ENCODE measurements at places on chromosomes 4 and X.

- DNase-seq = no peak
These were observed 757 bp upstream of the SRPK3 start for GRCh38 chrX:153779891-153780677.

DNA sequence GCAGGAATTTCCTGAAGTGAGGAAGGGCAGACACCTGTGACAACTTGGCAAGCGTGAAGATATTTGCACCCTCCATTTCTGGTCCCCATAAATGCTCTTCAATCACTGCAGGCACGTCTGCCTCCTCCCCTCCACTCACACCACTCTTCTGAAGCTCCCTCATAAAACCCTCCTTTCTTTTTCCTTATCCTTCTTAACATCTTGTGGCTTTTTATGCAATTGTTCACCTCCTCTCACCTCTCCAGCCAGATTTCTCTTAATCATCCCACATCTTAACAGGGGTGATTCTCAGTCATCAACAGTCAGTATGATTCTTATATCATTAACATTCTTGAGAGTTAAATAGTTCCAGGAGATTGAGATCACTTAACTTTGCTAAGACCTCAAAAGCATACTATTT is 277.4 kb downstream of the SPRY1 start:
- DNase-seq = no peak

- DNase-seq = no peak
These were observed 349.5 kb upstream of the EDA2R start for GRCh38 chrX:66988331-66988730.

DNA sequence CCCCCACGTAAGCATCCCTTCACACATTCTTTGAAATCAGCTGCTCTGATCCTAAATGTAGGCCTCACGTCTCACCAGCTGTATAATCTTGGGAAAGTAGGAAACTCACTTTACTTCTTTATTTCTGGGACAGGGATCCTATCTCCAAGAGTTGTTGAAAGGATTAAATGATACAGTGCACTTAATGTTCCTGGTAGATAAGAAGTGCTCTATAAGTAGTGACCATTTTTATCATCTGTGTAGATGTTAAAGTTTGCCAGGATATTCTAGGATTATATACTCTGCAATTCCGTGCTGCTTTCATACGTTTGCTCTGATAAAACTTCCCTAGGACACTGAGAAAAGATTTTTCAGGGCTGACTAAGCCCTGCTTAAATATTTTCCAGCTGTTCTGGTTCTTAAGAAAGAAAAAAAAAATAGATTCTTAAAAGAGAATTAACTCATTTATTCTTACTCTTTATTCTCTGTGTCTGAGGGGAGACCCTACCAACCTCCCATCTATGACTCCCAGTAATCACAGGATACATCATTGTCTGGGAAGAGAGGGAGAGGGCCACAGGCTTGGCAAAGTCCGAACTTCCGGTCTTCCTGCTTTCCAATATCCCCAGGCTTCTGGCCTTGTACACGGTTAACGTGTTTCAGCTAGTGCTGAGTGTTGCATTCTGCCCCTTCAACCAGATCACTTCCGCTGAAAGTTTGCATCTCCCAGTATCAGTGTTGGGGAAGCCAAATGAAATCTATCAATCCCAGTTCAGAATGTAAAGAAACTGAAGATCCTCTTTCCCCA is 269.2 kb downstream of the TRIML1 start:
- no peak for DNase-seq

DNA sequence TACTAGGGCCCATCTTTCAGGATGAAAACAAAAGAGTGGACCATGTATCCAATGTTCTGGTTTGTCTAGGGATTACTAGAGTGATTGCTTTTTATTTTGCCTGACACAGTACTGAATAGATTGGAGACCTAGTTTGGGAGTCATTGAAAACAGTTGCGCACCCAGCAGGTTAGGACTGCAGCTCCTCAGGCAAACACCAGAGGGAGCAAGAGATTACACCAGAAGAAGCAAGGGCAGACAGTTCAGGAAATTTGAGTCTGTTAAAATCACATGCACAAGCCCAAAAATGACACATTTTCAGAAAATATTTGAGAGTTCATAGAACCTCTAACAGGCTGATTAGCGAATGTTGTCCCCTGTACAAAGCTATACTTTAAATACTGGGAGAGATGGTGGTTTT is 55.6 kb downstream of the CYLC1 start:
- DNase-seq = no peak

DNA sequence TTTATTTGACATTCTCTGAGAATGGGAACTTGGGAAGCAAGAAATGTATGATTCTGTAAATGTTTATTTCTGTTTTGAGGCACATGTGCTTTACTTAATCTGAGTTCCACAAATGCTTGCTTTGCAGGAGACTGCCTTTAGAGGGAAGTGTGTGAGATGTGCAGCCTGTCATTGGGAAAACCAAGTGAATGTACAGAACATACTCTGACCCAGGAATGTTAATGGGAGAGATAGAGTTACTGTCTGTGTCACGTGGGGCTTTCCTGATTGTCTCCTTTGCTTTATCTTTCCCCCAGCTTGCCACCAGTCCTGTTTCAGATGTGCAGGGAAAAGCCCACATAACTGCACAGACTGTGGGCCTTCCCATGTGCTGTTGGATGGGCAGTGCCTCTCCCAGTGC is 218.6 kb upstream of the ANXA3 start:
- no peak for DNase-seq

GRCh38 chrX:118115953-118116712 is 477 bp downstream of the KLHL13 start:
- DNase-seq = no peak

DNA sequence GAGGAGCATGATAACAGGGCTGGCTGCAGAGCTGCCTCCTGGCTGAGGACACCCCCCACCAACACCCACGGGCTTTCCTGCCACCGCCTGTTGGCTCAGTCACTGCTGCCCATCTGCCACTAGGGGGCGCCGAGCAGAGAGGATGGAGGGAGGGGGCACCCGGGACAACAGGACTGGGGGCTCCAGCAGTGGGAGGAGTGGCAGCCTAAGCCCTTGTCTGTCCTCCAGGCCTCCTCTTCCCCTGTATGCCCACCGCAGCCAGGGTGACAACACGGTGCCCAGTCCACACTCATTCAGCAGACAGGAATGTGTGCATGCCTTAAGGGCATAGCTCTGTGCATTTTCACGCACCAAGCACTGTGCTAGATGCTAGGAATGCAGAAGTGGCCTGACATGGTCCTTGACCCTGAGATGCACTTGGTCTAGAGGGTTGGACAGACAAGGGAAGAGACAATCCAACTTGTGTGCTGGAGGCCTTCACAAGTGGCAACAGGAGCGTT is 149.9 kb downstream of the AMMECR1 start:
- no peak for DNase-seq

- DNase-seq = peak; percentile 89
These were observed 71.0 kb downstream of the AFF1 start for GRCh38 chr4:87005690-87006425.

DNA sequence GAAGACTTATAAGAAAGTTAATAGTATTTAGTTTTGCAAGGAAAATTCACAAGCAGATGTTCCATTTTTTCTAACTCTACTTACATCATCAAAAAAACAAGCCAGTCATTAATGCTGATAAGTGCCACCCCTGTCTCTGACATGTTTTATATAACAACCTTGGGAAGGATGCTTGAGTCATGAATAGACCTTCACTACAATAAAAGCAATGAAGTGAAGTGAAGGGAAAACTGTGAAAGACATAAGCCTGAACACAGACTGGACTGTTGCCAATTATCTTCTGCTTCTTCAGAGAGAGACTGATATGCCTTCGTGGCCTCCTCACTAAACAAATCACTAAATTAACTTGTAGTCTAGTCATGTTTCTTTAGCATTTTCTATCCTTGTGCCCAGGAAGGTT is 353.2 kb downstream of the PDHA2 start:
- DNase-seq = no peak

GRCh38 chr4:56475917-56476316 is 8.5 kb downstream of the SRP72 start:
- DNase-seq = no peak

DNA sequence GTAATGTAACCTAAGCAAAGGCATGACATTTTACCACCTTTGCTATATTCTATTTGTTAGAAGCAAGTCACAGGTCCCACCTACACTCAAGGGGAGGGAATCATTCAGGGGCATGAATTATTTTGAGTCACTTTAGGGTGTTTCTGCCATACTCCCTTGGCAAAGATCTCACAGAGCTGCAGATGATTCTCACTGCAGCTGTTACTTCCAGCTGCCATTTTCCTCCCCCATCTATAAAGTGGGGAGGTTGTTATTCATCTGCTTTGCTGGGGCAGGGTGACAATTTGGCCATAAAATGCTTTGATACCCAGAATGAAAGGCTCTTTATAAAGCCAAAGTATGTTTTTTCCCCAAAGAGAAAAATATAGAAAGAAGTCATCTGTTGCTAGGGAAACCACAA is 136.5 kb upstream of the SMIM31 start:
- DNase-seq = no peak

GRCh38 chrX:16560173-16560572 is 89.8 kb upstream of the S100G start:
- no peak for DNase-seq

- DNase-seq = no peak
These were observed 190.9 kb downstream of the FAT4 start for GRCh38 chr4:125505621-125506020.

DNA sequence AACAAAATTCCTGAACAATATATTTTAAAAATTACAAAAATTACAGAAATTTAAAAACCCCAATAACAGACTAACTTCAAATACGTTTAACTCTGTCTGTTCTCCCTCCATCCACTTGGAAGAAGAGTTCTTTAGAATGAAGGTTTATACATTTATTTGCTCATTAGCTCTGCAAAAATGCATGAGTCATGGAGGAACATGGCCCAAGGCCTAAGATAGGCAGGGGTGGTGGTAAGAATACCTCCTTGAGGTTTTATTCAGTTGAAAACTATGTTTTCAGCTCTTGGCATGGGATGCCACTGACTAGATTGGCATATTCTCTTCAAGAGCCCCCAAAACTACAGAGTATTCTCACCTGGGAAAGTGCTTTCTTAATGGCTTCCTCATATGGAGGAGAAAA is 8.8 kb upstream of the LRRC66 start:
- no peak for DNase-seq

DNA sequence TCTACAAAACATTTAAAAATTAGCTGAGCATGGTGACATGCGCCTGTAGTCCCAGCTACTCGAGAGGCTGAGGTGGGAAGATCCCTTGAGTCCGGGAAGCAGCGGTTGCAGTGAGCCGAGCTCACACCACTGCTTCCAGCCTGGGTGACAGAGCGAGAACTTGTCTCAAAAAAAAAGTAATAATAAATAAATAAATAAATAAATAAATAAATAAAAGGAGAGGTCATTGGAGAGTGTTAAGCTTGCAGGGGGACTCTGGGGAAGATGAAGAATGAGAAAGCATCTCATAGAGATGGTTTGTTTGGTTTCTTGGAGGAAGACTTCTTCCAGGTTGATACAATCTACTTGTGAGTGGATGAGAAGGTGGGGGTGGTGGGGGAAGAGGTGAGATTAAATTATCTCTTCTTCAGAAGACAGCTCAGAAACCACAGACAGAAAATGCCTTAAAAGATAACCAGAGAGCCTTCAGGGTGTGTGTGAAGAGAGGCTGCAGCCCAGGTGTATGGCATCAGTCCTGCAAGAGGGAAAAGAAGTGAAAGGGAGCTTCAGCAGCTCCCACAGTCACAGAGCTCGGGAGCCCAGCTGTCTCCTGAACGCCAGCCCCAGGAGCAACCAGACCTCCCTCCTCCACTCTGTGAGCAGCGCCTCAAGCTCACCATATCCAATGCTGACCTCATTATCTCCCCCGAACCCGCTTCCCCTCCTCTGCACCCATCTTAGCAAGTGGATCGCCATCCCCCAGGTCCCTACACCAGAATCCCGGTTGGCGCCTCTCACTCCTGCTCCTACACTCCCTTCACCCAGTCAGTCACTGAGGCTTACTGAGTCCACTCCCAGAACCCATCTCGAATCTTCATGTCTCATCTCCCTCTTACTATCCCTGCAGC is 48.2 kb downstream of the RBM47 start:
- no peak for DNase-seq

DNA sequence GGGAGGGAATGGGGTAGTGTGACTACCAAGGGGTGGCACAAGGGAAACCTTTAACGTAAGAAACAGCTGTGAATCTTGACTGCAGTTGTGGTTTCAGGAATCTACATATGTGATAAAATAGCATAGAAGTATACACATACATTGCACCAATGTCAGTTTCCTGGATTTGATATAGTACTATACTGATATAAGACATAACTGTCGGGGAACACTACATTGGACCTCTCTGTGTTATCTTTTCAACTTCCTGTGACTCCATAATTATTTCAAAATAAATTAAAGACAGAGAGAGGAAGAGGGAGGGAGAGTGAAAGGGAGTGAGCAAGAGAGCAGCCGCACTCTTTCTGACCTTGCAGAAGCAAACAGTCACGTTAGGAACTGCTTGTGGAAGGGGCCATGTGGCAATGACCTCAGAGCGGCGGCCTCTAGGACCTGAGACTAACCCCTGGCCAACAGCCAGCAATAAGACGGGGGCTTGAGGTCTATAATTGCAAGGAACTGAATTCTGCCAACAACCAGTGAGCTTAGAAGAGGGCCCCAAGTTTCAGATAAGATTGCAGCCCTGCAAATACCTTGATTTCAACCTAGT is 47.4 kb downstream of the NALF2 start:
- DNase-seq = no peak

Data from DMS79 treated with DMSO at 0.1 percent for 48 hours (cell line).